Skin of body (tissue), 3 donors: ENCODE measurements at places on chromosomes 16 and 17.

- no peak for DNase-seq
Measured at GRCh38 chr16:75103994-75104393, 12.6 kb downstream of the LDHD start.

GRCh38 chr17:81576621-81577277 lies 24.6 kb upstream of the FAAP100 start:
- DNase-seq = no peak

DNA sequence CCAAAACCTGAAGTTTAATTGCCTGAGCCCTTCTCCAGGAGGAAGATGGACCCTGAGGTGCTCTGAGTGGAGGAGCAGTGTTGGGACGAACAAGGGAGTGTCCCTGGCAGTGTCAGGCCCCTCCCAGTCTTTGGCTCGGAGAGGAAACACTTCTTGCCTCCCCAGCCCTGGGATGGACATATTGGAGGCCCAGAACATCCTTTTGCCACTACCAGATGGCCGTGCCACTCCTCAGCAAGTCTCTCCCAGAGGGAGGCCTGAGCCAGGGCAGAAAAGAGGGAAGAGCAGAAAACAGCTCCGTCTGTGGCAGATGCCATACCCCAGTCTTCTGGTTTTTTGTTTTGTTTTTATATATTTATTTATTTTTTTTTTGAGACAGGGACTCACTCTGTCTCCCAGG lies 91.5 kb upstream of the CRHR1 start:
- DNase-seq = no peak

DNA sequence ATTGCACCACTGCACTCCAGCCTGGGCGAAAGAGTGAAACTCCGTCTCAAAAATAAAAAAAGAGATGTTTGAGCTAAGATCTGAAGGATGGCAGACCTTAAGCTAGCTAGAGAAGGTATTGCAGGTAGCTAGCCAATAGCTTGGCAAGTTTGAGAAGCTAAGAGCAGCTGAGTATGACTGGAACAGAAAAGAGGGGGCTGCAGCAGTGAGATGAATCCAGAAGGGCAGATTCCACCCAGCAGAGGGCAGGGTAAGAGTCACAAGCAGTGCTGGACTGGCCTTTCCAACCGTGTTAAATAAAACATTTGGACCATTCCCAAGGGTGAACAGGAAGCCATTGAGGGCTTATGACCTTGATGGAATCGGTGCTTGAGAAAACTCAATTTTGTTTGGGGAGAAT lies 5.7 kb upstream of the PHAF1 start:
- DNase-seq = no peak

GRCh38 chr17:35554668-35555067 lies 6.0 kb downstream of the SLFN14 start:
- DNase-seq = no peak

- no peak for DNase-seq
Measured at GRCh38 chr17:13485327-13485726, 116.4 kb downstream of the HS3ST3A1 start.

GRCh38 chr17:6548578-6549330 lies 7.6 kb downstream of the PITPNM3 start:
- DNase-seq = no peak

DNA sequence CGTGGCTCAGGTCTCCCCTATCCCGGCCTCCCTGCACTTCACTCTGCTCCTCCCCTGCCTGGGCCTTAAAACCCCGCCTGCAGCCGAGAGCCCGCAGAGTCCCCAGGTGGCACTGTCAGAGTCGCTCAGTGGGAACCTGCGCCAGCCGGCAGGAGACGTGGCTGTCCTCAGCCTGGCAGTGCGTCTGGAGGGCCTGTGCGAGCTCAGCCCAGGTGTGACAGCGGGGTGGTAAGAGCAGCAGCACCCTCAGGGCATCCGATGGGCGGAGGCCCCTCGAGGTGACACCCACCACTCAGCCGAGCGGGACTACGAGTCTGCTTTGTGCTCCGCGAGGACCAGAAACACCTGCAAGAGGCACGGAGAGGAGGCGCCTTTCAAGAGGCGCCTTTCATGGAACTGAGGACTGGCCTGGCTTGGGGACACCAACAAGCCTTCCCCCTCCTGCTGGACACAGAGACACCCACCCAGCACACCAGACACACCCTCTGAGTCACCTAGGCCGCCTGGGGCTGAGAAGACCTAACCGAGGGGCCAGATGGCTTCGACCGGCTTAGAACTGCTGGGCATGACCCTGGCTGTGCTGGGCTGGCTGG lies at the start of gene CLDN9:
TSS of gene CLDN9 (plus strand) at position 96 of the 593 bp plus-strand sequence. CDS start at position 536, 440 bp downstream.
- DNase-seq = no peak
